ENCODE measurements at places on chromosomes 11 and 22.

- peak; percentile 30 for DNase-seq
Observed at GRCh38 chr11:134584706-134585445, 172.8 kb upstream of the B3GAT1 start.

GRCh38 chr11:873706-874105 lies 31.1 kb downstream of the TSPAN4 start:
- no peak for DNase-seq

DNA sequence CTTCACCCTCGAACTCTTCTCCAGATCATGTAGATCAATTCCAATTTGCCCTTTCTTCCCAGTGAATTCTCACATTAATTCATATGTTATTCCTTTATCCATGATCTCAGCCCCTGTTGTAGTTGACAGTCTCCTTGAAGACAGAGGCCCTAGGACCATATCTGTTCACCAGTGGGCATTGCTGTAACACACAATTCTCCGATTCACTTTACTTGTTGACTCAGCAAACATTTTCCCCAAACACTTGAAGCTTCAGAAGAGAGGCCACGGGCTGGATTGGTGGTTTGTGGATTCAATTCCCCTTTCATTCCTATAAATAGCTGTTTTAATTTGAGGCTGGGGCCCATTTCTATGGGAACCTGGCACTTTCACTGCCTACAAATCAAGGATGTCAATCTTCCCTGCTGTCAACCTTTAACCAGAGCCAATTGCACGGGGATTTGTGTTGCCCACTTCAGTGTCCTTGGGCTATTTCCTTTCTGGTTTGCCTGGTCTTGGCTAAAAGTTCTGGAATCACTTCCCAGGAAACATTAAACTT lies 393.0 kb upstream of the KIRREL3 start:
- DNase-seq = no peak

DNA sequence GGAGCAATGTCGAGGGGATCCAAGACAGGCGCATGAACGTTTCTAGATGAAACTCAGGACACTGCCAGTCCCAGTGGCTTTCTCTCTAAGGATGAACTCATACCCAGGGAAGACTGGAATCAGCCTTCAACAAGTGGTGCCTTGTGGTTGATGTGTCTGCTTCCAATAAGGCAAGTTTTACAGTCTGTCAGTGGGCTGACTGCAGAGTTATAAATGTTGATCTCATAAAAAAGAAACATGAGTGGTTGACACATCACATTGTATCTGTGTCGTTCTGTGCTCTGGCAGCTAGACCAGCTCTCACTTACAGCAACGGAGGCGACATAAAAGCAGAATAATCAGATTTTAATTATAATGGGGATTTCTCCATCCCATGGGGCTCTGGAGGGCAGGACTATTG lies 96.7 kb downstream of the SNX19 start:
- DNase-seq = no peak

GRCh38 chr22:32823024-32823730 lies 21.7 kb downstream of the TIMP3 start:
- DNase-seq = peak; percentile 42

All from GM13976 (cell line).